NCI-H1092 (cell line): ENCODE measurements at places on chromosomes 16 and 17.
A peak's percentile ranks its signal among the peaks of the same experiment; 100 is the strongest.

DNA sequence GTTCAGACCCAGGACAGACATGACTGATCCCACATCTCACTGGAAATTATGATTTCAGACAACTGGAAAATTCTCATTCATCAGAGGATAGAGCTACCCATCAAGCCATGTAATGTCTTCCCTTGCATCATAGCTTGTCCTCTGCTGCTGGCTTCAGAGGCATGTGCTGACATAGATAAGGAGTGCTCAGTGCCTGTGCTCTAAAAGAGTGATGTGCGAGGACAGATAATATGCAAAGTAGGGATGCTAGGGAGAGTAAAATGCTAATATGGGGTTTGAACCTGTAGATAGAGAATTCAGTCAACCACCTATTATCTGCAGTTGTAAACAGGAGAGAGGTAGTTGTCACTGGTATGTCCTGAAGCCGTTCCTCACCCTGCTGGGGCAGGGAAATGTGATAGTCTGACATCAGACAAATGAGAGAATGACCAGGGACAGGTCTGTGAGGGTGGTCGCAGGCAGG is 349.7 kb upstream of the CCL2 start:
- DNase-seq, result no peak

DNA sequence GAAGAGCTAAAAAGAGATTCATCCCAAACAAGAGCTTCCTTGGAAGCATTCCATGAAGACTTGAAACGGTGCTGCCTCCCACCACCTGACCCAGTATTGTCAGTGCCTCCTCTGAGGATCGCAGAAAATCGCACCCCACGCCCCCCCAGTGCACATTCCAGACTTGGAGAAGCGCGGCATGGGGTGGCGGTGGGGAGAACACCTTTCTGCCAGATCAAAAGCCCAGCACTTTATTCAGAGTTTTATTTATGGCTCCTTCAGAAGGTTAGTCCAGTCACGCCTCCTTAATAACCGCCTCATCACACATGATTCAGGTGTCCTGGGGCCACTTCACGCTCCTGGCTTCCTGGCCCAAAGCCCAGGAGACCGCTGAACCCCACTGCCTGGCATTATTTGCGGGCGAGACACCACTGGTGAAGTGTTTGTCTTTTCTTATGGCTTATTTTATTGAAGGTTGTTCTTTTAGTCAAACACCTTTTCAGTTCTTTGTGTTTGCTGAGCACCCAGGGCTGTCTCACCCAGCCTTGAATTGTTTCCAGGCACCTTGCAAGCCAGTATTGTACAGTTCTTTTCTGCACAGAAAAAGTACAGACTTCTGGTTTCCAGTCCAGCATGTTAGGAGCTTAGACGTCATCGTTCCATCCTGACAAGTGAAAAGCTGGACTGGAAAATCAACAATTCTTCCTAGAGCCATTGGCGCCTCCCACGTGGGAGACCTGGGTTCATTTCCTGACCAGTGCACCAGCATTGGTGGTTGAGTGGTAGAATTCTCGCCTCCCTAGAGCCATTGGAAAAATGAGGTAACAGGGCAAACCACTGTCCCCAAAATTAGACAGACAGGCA is 79.6 kb upstream of the CACNG5 start:
- peak; percentile 80 for DNase-seq

DNA sequence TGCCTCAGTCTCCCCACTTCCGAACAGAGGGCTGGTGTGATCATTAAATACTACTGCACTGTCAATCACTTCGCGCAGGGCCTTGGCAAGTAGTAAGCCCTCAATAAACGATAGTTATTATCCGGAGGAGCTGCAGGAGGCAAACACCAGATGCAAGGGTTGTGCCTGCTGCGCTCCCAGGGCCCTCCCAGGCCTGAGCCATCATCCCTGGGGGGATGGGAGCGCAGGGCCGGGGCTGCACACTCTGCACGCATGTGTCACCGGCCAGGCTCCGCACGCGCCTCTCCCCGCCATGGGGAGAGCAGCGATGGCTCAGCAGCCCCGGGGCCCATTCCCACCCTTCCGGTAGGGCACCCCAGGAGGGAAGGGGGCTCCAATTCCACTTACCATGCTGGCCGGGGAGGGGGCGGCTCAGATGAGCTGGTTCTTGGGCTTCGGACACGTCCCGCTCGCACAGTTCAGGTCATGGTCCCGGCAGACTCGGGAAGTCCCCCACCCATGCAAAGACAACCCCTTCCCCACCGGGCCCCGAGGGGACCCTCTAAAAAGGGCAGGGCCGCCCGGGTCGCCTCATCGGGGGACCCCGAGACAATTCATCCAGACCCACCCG is 681 bp downstream of the XPO6 start:
- peak; percentile 25 for DNase-seq

DNA sequence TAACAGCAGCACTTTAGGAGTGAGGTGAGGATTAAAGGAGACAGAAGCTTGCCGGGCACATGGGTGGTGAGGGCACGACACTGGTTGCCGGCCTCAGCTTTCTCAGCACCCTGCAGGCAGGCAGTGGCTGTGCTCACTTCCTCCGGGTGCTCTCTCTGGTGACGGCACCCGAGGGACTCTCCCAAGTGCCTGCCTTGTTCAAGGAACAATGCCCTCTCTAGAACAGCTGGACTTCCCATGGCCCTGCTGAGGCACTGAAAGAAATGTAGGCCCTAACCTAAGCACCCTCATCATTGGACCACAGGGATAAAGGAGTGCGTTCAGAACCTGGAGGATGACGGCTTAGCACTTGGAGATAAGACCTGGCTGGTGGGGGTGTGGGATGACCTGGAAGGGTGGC is 72.7 kb downstream of the N4BP1 start:
- DNase-seq, result no peak

DNA sequence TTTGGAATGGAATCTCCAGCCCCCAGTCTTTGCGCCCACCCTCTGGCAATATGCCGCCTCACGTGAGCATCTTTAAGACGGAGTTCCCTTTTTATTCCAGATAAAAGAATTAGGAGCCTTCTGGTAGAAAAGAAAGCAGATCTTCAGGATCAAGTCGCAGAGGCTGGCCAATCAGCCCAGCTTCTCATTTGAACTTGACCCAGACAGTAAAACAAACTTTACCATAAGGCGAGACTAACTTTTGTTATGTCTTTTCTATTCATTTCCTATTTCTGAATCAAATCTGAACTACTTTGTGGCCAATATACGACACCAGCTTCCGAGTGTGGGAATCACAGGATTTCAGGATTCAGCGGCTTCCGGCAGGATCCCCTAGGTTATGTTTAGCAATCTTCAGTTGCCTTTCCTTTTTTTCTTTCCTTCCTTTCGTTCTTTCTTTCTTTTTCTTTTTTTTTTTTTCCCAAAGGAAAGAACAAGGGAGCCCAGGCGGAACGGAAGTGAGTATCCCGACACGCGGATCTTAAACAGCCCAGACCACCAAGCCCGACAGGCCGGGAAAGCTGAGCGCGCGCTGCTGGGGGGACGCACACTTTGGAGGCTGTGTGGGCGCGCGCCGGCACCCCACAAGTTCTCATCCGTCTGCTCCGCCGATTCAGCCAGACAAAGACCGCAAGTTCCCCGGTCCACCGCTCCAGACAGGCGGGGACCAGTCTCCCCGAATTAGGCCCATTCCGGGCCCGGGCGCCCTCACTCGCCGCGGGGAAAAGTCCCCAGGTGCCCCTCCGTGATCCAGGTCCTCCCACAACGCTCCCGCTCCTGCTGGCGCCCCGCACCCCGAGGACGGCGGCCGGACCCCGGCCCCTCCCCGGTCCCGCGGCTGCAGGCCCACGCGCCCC is 633 bp downstream of the TBC1D16 start:
- no peak for DNase-seq

- no peak for DNase-seq
Observed at GRCh38 chr16:259226-259625, 16.5 kb downstream of the RGS11 start.

- no peak for DNase-seq
Observed at GRCh38 chr17:30472238-30472890, 4.8 kb upstream of the GOSR1 start.

DNA sequence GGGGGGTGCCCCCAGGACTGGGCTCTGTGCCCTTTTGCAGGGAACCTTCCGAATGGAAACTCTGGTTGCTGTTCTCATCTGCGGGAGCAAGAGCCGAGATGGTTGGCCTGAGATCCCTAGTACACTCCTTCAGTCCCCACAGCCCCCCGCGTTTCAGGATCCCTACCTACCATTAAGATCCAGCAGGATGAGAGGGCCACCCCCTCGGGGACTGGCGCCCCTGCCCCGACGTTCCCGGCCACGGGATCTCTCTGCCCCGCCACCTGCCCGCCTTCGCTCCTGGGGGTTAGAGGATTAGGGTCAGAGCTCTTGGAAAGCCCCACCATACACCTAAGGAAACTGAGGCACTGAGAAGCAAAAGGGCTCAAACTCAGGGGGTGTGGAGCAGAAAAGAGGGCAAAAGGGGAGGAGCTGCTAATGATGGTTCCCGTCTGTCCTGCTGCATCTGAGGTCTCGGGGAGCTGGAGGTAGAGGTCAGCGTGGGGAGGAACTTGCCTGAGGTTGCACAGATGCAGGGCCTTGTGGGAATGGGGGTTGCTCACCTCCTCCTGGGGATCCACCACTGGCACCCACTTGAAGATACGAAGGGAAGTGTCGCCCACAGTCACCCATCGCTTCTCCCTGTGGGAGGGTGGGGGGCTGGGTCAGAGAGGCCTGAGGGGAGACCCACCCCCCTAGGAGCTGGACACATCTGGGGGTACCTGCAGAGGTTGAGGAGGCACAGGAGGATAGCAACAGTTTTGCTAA is 1.0 kb downstream of the BCL7C start:
- DNase-seq, result no peak

GRCh38 chr16:89687092-89687940 is 827 bp downstream of the CDK10 start:
- no peak for DNase-seq

DNA sequence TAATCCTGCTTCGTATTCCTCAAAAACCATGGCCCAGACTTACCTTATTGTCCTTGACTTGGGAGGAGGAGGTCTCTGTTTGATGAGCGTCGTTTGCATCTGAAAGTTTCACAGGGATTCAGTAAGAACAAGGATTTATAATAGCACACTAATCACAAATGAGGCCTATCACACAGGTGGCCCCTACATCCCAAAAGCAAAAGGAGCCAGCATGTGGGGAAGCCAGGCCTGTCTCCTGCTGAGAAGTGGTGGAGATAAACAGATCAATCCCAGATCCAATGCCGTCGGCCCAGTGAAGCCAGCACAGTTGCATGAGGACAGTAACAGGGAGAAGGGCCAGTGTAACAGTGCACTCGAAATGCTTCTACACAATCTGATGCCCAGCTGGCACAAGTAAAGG is 13.3 kb upstream of the EVPL start:
- DNase-seq, result no peak

GRCh38 chr16:87368029-87368770 is 15.4 kb downstream of the FBXO31 start:
- no peak for DNase-seq

DNA sequence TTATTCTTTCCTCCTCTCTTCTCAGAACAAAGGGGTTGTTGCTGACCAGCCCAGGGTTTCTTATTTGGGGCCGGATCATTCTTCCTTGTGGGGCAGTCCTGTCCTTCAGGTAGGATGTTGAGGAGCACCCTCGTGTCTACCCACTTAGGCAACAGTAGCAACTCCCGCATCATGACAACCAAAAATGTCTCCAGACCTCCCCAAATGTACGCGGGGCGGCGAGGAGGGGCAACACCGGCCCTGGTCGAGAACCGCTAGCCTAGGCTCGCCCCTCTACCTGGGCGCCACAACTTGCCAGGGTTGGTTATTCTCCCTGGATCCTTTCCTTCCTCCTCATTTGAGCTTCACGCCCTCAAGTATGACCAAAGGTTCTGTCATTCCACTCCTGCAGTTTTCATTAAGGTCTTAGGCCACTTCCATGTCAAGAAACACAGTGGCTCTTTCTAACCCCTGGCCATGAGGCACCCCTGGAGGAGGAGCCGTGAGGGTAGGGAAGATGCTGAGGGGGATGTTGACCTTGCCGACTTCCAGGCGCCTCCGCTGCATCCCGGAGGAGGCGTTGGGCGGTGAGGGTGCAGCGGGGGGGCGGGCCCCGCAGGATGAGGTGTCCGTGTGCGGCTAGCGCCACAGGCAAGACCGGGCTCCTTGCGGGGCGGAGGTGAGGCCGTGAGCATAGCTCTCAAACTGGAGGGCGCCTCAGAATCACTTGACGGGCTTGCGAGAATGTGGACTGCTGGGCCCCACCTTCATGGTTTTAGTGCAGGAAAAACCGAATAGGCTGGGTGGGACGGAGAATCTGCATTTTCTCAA is 712 bp upstream of the SPECC1 start:
- DNase-seq, result no peak

- peak; percentile 8 for DNase-seq
Observed at GRCh38 chr17:35460354-35460851, 11.8 kb upstream of the SLFN13 start.

DNA sequence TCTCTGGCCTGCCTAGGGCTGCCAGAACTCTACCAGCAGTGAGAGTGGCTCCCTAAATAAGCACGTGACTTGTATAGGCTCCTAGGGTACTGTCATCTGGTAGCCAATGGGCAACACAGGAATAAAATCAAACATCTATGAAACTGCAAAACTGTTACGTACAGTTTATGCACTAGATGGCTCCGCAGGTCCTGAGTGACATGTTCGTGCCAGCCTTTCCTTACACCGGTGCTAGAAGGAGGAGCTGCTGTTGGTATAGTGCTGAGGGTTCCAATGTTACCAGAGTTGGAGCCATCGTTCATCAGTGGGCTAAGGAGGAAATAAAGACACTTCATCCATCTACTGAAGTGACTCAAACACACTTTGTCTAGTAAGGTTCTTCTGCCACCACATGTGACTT is 63.2 kb upstream of the TRAP1 start:
- DNase-seq, result no peak

DNA sequence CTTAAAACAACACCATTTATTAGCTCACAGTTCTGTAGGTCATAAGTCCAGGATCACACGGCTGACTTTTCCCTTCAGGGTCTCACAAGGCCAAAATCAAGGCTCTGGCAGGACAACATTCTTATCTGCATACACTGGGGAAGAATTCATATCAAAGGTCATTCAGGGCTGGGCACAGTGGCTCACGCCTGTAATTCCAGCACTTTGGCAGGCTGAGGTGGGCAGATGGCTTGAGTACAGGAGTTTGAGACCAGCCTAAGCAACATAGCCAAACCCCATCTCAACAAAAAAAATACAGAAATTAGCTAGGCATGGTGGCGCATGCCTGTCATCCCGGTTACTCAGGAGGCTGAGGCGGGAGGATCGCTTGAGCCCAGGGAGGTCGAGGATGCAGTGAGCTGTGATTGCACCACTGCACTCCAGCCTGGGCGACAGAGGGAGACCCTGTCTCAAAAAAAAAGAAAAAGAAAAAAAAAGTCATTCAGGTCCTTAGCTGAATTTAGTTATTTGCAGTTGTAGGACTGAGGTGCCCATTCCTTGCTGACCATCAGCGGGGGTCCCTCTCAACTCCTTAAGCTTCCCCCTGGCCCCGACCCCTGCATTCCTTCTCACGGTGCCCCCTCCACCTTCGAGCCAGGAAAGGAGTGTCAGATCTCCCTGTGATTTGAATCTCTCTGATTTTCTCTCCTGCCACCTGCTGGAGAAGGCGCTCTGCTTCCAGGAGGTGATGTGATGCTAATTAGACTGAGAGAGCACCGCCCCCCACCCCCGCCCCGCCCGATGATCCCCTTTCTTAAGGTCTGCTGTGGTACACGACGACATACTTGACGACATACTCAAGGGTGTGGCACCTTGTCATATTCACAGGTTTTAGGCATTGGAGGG is 91.8 kb upstream of the CLEC18A start:
- no peak for DNase-seq

GRCh38 chr17:69192754-69193153 is 35.9 kb downstream of the ABCA10 start:
- DNase-seq, result no peak

GRCh38 chr17:64223283-64223682 is 39.8 kb downstream of the TEX2 start:
- no peak for DNase-seq
